Parietal lobe (tissue), 2 donors: ENCODE measurements at places on chromosomes 6 and 20. TPM values are rescaled to one million over a fixed set of nuclear protein-coding genes. Genes with fewer than 3 reads are reported as not detected.

The FAM162B gene
- total RNA-seq: 1.3 TPM

The ELOVL2 gene
- total RNA-seq: 45.7 TPM

The MRPS18B gene
- 28.2 TPM for total RNA-seq

The THEMIS gene
- 0.31 TPM for total RNA-seq

The COL11A2 gene
- total RNA-seq: 3.4 TPM

The MYB gene
- 5.6 TPM for total RNA-seq

The SLC12A5 gene
- 33.8 TPM for total RNA-seq

The PTCHD4 gene
- 27.9 TPM for total RNA-seq

The TGM2 gene
- 4.4 TPM for total RNA-seq

The SPATA2 gene
- total RNA-seq: 4.1 TPM

The GRIK2 gene
- 245 TPM for total RNA-seq
